ENCODE measurements at places on chromosomes 11 and 22. TPM values are rescaled to one million over a fixed set of nuclear protein-coding genes. Genes with fewer than 3 reads are reported as not detected.

GRCh38 chr22:22974795-22975580 is 87.4 kb downstream of the IGLL5 start:
- no peak overlapping the region for H3K4me3 ChIP-seq
- no peak for DNase-seq
- no peak overlapping the region for H3K27ac ChIP-seq
- H3K4me1 ChIP-seq, result no peaks in the 10 kb centered on the region
- no peaks in the 10 kb centered on the region for H3K27me3 ChIP-seq

GRCh38 chr11:721741-722345 is 15.8 kb downstream of the EPS8L2 start:
- H3K4me1 ChIP-seq, result peaks cover 45% of the 10 kb centered on the region
- H3K4me3 ChIP-seq, result peak overlapping the region; percentile 29
- peak; percentile 75 for DNase-seq
- H3K27me3 ChIP-seq, result peaks cover 24% of the 10 kb centered on the region
- no peak overlapping the region for H3K27ac ChIP-seq
- H3K36me3 ChIP-seq, result no peaks in the 10 kb centered on the region

DNA sequence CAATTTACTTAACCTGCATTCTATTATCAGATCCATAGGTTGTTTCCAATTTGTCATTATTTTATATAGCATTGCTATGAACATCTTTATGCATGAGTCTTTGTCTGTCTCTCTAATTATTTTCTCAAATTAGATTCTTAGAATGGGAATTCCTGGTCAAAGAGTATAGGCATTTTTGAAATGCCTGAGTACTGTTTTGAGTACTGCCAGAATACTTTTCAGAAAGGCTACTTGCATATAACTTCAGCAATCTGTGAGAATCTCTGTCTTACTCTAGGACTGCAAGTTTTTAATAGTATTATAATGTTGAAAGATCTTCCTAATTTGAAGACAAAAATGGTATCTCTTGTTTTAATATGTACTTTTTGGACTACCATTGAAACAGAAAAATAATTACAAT is 56.6 kb downstream of the KCNC1 start:
- no peak overlapping the region for H3K4me3 ChIP-seq
- H3K27me3 ChIP-seq, result no peaks in the 10 kb centered on the region
- no peak overlapping the region for H3K27ac ChIP-seq
- peaks cover 4% of the 10 kb centered on the region for H3K36me3 ChIP-seq
- no peak for DNase-seq

DNA sequence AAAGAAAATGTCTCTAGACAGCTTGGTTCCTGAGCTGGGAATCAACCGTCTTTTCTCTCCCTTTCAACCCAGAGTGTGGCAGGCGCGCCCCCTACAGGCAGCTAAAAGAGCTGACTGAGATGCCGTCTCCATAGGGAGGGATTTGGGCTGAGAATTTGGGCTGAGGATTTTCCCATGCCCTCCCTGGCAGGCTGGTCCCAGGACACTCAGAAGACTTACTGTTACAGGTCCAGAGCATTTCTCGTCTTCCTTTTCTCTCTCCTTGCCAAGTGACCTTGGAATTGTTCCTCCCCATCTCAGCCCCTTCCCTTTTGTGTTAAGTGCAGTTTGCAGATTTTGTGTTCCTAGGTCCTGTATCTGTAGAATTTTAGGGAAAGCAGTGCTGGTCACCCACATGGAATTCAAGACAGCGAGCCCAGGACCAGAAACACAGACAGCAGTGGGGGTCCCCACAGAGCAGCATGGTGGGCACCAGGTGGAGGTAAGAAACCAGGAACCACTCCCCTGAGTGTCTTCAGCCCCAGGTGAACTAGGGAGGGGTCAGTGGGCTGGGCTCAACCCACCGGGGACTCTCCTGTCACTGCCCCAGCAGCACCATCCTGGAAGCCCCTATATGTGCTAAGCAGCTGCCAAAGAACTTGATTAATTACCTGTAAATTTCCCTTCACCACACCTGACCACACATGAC is 9.9 kb upstream of the IGLL5 start:
- DNase-seq, result peak; percentile 81
- peaks cover 3% of the 10 kb centered on the region for H3K4me1 ChIP-seq
- no peaks in the 10 kb centered on the region for H3K36me3 ChIP-seq
- H3K27ac ChIP-seq, result no peak overlapping the region
- H3K27me3 ChIP-seq, result no peaks in the 10 kb centered on the region

DNA sequence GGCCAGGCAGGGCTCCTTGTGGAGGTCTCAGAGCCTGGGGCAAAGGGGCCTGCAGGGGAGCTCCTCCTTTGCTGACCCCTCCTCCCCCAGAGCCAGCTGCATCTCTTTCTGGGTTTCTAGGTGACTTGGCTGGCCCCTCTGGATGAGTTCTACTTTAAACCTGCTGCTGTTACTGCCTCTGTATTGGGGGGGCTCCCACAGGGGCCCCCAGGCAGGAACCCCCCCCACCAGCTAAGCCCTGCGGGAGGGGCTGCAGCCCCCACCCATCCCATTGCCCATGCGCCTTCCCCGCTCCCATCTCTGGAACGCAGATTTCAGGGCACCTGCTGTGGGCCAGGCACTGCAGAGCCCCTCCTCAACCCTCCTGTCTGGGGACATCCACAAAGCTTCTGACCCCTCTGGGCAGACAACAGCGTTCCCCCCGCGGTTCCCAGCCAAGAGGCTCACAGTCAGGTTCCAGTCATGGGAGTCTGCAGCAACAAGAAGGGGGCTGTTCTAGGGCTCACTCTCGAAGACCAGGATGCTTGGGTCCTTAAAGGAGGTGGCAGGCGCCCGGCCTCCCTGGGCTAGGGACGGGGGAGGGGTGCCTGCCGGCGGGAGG is 815 bp upstream of the PLCB3 start:
- peak overlapping the region; percentile 55 for H3K4me3 ChIP-seq
- H3K27ac ChIP-seq, result no peak overlapping the region
- DNase-seq, result no peak
- no peaks in the 10 kb centered on the region for H3K27me3 ChIP-seq
- no peaks in the 10 kb centered on the region for H3K36me3 ChIP-seq

GRCh38 chr11:6812390-6813005 is 13.0 kb upstream of the OR6A2 start:
- no peak overlapping the region for H3K4me3 ChIP-seq
- peaks cover 4% of the 10 kb centered on the region for H3K4me1 ChIP-seq
- peak; percentile 5 for DNase-seq
- H3K27ac ChIP-seq, result no peak overlapping the region
- no peaks in the 10 kb centered on the region for H3K27me3 ChIP-seq

DNA sequence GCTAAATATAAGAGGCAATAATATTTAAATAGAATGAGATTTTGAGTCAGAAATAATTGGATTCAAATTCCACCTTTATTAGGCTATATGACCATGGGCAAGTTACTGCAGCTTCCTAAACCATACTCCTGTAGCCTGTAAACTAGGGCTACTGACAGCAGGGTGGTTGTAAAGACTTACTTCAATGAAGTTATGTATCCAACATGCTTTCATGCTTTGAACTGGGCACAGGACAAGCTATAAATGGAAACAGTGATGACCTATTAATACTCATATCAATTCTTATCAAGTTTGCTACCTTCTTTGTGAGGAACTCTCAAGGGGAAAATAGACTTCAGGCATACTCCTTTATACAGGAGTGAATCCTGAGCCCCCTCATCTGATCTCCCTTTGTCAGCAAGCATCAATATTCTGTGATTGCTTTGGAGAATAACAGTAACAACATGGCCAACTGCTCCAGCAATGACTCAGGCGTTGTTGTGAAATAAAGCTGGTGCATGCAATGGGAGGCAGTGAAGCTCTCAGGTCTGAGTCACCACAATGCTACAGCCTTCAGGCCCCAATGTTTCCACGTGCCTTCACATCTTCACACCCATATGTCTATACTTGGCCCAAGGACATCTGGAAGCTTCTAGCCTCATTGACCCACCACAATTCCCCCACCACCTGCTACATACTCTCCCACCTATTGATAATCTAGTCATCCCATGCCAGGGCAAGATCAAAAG is 102.5 kb downstream of the KCNA4 start:
- no peak overlapping the region for H3K4me3 ChIP-seq
- no peaks in the 10 kb centered on the region for H3K36me3 ChIP-seq
- no peaks in the 10 kb centered on the region for H3K4me1 ChIP-seq
- no peak for DNase-seq
- no peak overlapping the region for H3K27ac ChIP-seq

DNA sequence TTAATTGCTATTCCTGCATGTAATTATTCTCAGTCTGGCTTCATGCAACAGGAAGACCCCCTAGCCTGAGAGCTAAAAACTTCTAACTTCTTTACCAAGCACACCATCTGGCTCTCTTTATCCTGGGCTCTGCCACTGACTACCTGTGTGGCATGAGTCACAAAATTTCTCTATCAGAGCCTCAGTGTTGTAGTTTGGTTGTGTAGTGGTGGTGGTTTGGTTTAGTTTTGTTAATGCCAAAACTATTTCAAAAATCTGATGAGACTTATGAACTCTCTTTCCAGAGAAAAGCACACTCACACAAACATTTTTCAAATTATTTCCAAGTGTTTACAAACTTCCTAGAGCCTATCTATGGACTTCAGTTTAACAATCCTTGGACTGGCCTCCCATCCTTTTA is 7.5 kb upstream of the IL17RA start:
- H3K36me3 ChIP-seq, result no peaks in the 10 kb centered on the region
- H3K27ac ChIP-seq, result no peak overlapping the region
- H3K27me3 ChIP-seq, result no peaks in the 10 kb centered on the region
- no peak for DNase-seq
- H3K4me1 ChIP-seq, result peaks cover 11% of the 10 kb centered on the region

DNA sequence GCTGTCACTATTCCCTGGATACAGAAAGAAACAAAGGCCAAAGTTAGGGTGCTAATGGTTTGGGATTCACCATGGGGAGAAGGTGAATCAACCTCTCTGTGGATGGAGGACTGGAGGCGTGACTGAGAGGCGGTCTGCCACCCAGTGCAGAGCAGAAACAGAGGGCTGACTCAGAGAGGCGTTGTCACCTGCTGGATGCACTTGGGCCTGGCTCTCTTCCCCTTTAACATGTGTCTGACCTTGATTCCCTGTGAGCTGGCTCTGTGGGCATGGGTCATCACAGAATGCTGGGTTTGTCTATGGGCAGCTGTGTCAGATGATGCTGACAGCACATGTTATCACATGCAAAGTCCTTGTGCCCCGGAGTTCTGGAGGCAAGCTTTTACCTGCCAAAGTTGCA is 75.9 kb downstream of the LDLRAD3 start:
- H3K36me3 ChIP-seq, result no peaks in the 10 kb centered on the region
- no peak for DNase-seq
- H3K27ac ChIP-seq, result no peak overlapping the region
- H3K4me3 ChIP-seq, result no peak overlapping the region
- H3K4me1 ChIP-seq, result no peaks in the 10 kb centered on the region

GRCh38 chr22:48257685-48258055 is 1495.2 kb downstream of the TBC1D22A start:
- no peak overlapping the region for H3K27ac ChIP-seq
- no peak overlapping the region for H3K4me3 ChIP-seq
- H3K36me3 ChIP-seq, result no peaks in the 10 kb centered on the region
- no peak for DNase-seq
- H3K4me1 ChIP-seq, result no peaks in the 10 kb centered on the region
- peaks cover 7% of the 10 kb centered on the region for H3K27me3 ChIP-seq

GRCh38 chr11:109036011-109036410 is 371.1 kb downstream of the DDX10 start:
- no peaks in the 10 kb centered on the region for H3K4me1 ChIP-seq
- H3K4me3 ChIP-seq, result no peak overlapping the region
- H3K27ac ChIP-seq, result no peak overlapping the region
- no peaks in the 10 kb centered on the region for H3K36me3 ChIP-seq
- H3K27me3 ChIP-seq, result peaks cover 2% of the 10 kb centered on the region

GRCh38 chr22:40764763-40765441 is 54.2 kb downstream of the SLC25A17 start:
- DNase-seq, result no peak
- no peak overlapping the region for H3K4me3 ChIP-seq
- H3K4me1 ChIP-seq, result peaks cover 19% of the 10 kb centered on the region
- peaks cover 7% of the 10 kb centered on the region for H3K36me3 ChIP-seq
- no peaks in the 10 kb centered on the region for H3K27me3 ChIP-seq
- peak overlapping the region; percentile 57 for H3K27ac ChIP-seq

- H3K36me3 ChIP-seq, result no peaks in the 10 kb centered on the region
- no peaks in the 10 kb centered on the region for H3K27me3 ChIP-seq
- no peak for DNase-seq
- no peaks in the 10 kb centered on the region for H3K4me1 ChIP-seq
- H3K4me3 ChIP-seq, result no peak overlapping the region
- H3K27ac ChIP-seq, result no peak overlapping the region
Measured at GRCh38 chr11:83533166-83533565, 247.0 kb upstream of the CCDC90B start.

DNA sequence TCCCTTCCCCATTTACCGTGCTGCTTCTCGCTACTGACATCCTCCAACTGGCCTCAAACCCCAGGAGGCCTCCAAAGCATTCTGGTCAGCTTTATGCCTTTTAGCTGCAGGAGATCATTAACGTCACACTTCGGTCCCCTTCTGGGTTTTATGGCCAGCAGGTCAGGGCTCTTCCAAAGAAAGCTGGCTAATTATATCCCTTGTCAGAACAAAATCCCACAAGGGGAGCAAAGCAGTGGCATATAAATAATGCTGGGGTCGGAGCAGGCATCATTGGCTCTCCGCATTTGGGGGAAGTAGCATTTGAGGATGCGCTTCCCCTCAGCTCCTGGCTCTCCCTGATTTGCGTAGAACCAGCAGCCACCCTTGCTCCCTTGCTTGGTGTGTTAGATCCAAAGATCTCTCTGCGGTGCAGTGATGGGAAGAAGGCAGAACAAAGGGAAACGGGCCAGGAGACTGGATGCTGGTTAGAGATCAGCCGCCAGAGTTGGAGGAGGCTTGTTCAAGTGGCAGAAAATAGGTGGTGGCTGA is 117.4 kb downstream of the DBX1 start:
- no peaks in the 10 kb centered on the region for H3K36me3 ChIP-seq
- H3K27me3 ChIP-seq, result no peaks in the 10 kb centered on the region
- no peaks in the 10 kb centered on the region for H3K4me1 ChIP-seq

- no peak overlapping the region for H3K4me3 ChIP-seq
- no peaks in the 10 kb centered on the region for H3K4me1 ChIP-seq
Measured at GRCh38 chr22:48404801-48405447, 1422.7 kb downstream of the BRD1 start.

- DNase-seq, result no peak
- no peaks in the 10 kb centered on the region for H3K36me3 ChIP-seq
- H3K4me1 ChIP-seq, result no peaks in the 10 kb centered on the region
- H3K4me3 ChIP-seq, result no peak overlapping the region
- no peak overlapping the region for H3K27ac ChIP-seq
- H3K27me3 ChIP-seq, result no peaks in the 10 kb centered on the region
Measured at GRCh38 chr11:113572136-113572735, 97.0 kb upstream of the DRD2 start.

Gene RPS19BP1
- total RNA-seq, result 69.7 TPM

Gene KCNK7
- 5.0 TPM for total RNA-seq

Gene SLC35F2
- total RNA-seq, result 3.0 TPM

Gene GRM5
- total RNA-seq, result not detected

Gene PRG2
- total RNA-seq, result 0.53 TPM

Gene ADAMTS8
- not detected for total RNA-seq

Gene SH3BP1
- 46.9 TPM for total RNA-seq

Gene LTBP3
- total RNA-seq, result 238 TPM

Gene LIN7C
- total RNA-seq, result 27.1 TPM

Gene CD3D
- total RNA-seq, result 265 TPM

Gene TENM4
- 0.22 TPM for total RNA-seq

Gene PARVA
- total RNA-seq, result 0.98 TPM
